ENCODE measurements at places on chromosomes 2 and 18. TPM values are rescaled to one million over a fixed set of nuclear protein-coding genes. Genes with fewer than 3 reads are reported as not detected.

Gene SCN2A
- total RNA-seq = not detected

Gene ERFE
- total RNA-seq = 8.0 TPM

Gene PRSS56
- not detected for total RNA-seq

Gene PMAIP1
- 14.9 TPM for total RNA-seq

Gene UGT1A3
- 0.13 TPM for total RNA-seq

Gene ALLC
- total RNA-seq = 0.06 TPM

Gene IL37
- total RNA-seq = not detected

Gene SLC5A7
- not detected for total RNA-seq
